ENCODE measurements at places on chromosomes 11 and 22. TPM values are rescaled to one million over a fixed set of nuclear protein-coding genes. Genes with fewer than 3 reads are reported as not detected.

SERHL2 gene
- 7.8 TPM for total RNA-seq

DNA sequence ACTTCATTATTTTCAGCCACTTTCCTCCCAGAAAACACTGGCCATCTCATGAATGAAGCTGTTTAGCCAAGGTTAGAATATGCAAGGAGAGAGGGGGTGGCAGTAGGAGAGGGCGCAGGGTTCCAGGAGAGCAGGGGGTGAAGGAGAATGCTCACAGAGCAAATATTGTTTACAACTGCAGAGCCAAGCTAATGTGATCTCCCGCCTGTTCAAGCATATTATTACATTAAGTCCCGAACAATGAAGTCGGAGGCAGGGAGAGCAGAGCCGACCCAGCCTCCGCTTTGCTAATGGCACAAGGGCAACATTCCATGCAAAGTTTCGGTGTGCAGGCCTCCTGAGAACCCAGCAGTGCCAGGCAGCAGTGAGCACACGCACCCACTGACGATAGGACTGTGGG is 80.1 kb downstream of the MICAL3 start:
- DNase-seq = peak; percentile 55

DNA sequence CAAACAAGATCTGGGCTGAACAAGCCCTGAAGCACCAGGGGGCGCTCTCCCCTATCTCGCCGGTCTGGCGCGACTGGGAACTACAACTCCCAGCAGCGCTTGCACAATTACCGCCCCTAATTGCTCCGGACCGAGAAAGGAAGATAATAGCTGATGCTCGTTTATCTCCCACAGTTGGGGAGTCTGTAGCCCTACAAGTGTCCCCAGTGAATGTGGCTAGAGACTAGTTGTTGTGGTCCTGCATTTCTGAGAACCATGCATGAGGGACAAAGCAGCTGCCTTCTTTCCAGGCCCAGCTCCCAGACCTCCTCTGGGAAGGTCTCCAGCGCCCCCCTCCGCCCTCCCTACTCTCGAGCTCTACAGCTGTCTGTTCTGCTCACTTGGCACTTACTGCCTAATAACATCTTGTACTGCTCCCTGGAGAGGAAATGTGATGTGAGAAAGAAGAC is 34.4 kb downstream of the NRXN2 start:
- peak; percentile 95 for DNase-seq

GRCh38 chr22:28981818-28982499 is 79.7 kb downstream of the C22orf31 start:
- DNase-seq = no peak

- DNase-seq = no peak
Observed at GRCh38 chr11:130839981-130840666, 76.2 kb downstream of the SNX19 start.

PSMC3 gene
- 97.5 TPM for total RNA-seq

DNA sequence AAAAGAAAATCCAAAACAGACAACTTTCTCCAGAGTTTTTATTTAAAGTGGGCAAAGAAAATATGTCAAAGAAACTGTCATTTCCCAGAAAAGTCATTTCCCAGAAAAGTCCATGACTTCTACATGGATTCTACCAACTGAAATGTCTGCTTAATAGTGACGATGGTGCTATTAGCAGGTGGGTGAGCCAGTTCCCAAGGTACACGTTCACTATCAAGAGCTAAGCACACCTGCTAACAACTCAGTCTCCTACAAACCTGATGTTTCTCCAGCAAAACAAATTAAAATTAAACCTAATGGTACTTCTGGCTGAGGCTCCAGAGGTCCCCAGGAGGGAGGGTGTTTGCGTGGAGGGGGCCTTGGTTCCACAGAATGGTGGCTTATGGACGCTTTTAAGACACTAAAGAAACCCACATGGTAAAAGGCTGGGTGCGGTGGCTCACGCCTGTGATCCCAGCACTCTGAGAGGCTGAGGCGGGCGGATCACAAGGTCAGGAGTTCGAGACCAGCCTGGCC is 26.8 kb downstream of the POU2AF1 start:
- no peak for DNase-seq

GRCh38 chr11:88827018-88827676 is 238.6 kb downstream of the GRM5 start:
- DNase-seq = no peak

DCDC1 gene
- 1.2 TPM for total RNA-seq

- peak; percentile 93 for DNase-seq
Observed at GRCh38 chr11:121655537-121656327, 203.0 kb upstream of the SORL1-AS1 start.

- DNase-seq = peak; percentile 78
Observed at GRCh38 chr11:64207256-64208085, 950 bp downstream of the FERMT3 start.

DNA sequence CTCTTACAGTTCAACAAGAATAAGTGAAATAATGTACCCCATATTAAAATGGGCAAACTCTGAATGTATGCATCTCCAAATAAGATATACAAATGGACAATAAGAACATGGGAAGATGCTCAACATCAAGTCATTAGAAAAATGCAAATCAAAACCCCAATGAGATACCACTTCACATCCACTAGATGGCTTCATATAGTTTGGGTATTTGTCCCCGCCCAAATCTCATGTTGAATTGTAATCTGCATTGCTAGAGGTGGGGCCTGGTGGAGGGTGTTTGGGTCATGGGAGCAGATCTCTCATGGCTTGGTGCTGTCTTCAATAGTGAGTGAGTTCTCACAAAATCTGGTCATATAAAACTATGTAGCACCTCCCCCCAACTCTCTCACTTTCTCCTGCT is 5.7 kb downstream of the MPZL2 start:
- no peak for DNase-seq

DNA sequence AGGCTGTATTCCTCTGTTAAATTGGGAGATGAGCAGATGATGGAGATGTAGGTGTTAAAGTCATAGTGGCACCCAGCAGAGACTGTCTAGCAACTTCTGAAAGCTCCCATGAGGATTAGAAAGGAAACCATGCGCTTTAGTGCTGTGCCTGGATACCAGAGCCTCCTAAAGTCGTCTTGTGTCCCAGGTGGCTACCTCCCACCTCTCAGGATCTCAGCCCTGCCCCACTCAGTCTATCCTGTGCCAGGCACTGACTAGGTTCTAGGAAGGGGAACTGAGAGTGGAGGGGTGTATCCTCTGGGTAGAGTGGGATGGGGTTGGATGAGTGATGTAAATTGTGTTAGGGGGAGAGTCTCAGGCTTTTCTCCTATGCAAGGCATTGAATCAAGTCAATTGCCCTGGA is 60.2 kb downstream of the KIAA1671 start:
- DNase-seq = no peak

BTG4 gene
- total RNA-seq = not detected

- DNase-seq = no peak
Observed at GRCh38 chr11:11622772-11623171, 967 bp upstream of the GALNT18 start.

- DNase-seq = no peak
Observed at GRCh38 chr11:12842933-12843636, 166.0 kb upstream of the RASSF10 start.

- DNase-seq = no peak
Observed at GRCh38 chr22:36212901-36213300, 11.3 kb upstream of the APOL4 start.

DNA sequence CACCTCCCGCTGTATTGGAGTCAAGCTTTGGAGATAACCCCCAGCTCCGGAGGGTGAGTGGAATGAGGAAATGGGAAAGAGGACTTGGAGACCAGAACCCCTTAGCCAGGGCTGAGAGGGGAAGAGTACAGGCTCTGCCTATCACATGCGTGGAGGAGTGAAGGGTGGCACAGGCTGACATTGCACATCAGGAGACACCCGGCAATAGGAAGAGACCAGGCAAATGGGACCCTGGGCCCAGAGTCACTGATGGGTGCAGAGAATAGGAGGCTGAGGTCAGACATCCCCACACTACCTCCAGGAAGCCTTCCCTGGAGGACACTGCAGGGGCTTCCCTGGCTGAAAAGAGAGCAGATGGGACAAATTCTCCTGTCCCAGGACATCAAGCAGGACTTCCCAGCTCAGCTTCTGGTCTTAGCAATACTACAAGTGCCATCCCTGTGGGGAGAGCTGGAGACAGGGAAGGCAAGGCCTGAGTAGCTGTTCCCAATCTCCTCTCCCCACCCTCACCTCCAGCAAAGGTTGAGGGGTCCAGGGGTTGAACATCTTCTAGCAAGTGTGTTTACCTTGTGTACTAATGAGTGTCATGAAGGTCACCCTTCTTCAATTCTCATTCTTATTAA is 160.7 kb downstream of the BUD13 start:
- DNase-seq = no peak

DGCR6 gene
- 2.8 TPM for total RNA-seq

DNA sequence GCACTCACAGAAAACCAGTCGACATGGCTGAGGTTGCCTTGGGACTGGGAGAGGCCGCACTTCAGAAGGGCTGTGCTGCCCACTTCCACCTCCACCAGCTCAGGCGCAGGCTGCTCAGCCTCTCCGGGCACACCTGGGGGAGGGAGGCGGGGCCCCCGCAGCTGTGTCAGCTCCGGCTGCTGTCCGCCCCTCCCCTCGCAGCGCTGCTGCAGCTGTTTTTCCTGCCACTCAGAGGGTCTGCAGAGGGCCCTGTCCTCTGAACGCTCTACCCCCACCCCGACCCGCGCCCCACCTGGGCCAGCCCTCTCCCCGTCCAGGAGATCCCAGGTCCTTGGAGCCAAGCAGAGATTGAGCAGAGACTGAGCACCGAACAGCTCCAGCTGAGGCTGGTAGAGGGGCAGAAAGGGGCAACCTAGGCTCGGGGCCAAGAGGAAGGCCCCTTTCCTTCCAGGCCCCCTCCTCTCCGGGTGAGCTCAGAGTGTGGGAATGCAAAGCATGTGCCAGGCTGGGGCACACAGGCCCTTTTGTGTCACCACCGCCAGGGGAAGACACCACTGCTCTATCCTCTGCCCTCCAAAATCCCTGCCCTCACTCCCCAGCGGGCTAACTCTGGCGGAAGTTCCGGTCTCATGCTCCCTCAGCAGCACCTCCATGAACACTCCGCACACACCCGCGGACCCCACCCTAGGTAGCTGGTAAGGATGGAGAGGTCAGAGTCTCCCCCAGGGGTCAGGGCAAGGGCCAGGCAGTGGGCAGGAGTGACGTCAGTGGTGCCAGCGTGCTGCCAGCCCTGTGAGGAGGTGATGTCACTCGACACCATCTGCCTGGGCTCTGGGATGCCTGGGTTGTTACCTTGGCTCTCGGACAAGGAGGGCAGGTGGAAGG is 1.6 kb downstream of the MCAM start:
- DNase-seq = peak; percentile 72

DNA sequence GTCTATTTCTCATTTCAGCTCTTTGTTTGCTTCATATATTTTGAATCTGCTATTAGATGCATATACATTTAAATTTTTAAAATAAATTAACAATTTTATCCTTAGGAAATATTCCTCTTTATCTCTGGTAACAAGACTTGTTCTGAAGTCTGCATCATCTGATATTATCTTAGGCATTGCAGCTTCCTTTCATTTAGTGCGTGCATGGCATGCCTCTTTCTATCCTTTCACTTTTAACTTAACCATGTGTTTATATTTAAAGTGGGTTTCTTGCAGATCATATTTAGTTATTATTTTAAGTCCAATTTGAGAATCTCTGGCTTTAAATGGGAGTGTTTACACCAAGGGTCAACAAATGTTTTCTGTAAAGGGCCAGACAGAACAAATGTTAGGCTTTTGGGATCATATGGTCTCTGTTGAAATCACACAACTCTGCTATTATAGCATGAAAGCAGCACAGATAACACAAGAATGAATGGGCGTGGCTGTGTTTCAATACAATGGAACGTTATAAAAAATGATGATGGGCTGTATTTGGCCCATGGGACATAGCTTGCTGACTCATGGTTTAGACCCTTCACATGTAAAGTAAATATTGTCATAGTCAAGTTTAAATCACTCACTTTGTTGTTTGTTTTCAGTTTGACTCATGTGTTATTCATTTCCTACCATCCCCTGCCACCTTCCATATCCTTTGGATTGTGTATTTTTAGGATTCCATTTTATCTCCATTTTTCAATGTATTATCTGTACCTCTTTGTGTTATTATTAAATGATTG is 83.9 kb upstream of the SNX19 start:
- DNase-seq = no peak

GRCh38 chr22:37870273-37870672 is 21.1 kb downstream of the EIF3L start:
- DNase-seq = no peak

DNA sequence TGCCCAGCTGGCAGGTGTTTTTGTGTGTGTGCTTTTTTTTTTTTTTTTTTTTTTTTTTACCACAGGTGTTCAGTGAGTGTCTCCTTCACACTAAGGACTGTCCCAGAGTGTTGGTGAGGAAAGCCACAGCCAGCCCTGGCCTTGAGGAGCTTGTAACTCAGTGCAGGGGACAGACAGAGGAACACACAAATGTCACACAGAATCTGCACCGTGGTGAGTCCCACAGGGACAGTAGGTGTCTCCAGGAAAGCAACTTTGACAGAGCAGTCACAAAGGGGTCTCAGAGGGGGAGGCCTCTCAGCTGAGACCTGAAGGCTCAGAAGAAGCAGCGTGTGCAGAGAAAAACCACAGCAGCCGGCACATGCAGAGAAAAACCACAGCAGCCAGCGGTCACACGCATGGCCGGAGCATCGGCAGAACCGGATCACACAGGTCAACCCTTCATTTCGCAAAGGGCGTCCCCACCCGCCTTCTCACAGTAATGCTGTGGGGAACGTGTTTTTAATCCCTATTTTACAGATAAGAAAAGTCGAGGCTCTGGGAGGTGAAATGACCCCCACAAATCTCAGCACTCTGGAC is 101.7 kb upstream of the PRR5 start:
- no peak for DNase-seq

- DNase-seq = no peak
Observed at GRCh38 chr11:10488121-10488933, 33.3 kb downstream of the AMPD3 start.

DNA sequence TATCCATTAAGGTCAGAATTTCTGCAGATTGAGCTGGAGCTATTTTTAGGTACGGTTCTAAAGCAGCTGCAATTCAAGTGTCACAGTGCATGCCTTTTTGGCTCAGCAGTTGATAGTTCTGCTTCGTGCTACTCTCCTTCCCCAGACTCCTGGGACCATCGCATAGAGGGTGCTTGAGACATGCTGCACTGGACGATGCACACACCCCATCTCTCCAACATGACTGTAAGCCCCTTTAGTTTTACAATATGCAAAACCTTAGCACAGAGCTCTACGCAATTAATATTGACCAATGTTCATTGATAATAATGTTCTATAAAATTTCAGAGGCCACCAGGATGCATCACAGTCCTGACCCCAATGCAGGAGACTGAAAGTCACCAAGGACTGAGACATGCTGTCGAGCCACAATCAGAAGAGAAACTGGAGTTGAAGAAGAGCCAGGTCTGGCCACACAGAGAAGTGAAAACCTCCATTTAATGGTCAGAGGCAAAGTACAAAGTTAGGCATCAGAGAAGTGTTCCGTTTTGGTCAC is 120.9 kb upstream of the ZC3H12C start:
- DNase-seq = no peak

LRRC32 gene
- total RNA-seq = 192 TPM

DNA sequence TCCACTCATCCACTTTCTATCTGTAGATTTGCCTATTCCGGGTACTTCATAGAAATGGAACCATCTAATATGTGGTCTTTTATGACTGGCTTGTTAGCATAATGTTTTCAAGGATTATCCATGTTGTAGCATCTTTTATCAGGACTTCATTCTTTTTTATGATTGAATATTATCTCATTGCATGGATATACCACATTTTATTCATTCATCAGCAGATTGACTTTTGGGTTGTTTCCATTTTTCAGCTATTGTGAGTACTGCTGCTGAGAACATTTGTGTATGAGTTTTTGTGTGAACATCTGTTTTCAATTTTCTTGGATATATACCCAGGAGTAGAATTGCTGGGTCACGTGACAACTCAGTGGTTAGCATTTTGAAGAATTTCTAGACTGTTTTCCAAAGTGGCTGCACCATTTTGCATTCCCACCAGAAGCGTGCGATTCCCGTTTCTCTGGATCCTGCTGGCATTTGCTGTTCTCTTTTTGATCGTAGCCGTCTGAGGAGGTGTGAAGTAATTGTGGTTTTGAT is 8.9 kb downstream of the DERL3 start:
- peak; percentile 42 for DNase-seq

All from sciatic nerve (tissue), 2 donors.